ENCODE measurements at places on chromosomes 12 and 14.

DNA sequence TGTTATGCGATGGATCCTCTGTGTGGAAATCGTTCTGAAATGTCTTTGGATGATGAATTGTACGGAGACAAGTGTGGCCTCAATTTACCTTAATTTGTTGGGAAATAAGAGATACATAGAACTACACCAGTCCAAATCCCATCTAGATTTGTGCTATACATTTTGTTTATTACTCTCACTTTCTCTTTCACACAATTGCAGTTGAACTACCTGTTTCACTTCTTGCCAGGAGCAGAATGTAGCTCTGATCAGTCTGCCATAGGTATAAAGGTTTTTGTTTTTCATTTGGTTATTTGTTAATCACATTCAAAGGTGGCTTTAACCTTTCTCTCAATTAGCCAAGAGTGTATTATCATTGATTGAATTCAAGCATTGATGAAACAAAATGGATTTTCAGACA is 268.2 kb downstream of the SNAPC1 start:
- DNase-seq: no peak

DNA sequence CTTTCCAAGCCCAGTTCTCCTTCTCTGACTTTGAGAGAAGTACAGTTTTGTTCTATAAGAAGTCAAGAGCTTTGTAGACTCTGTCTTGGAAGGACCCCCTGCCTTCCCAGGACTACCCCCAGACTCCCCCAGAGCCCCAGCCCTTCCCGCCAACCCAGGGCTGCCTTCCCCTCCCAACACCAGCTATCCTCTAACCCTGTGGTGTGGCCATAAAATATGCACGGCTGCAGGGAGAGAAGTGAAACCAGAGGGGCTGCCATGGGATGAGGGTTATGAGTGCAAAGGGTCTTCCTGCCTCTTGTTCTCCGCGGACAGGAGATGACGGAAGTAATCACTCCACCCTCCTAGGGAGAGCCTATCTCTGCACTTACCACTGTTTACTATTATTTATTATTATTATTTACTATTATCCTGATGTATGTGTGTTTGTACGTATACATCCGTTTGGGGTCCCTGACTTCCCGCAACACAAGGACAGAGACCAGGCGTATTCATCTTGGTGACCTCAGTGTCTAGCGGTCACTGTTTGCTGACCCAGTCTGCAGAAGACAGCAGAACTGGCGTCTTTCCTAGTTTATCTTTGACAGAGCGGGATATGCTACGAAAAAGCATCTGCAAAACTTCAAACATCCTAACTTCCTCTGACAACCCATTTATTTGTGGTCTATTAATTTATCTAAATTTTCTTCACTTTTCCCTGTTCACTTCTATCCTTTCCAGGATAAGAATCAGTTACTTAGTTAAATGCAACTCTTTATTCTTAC is 3.5 kb upstream of the SCNN1A start:
- DNase-seq: no peak

DNA sequence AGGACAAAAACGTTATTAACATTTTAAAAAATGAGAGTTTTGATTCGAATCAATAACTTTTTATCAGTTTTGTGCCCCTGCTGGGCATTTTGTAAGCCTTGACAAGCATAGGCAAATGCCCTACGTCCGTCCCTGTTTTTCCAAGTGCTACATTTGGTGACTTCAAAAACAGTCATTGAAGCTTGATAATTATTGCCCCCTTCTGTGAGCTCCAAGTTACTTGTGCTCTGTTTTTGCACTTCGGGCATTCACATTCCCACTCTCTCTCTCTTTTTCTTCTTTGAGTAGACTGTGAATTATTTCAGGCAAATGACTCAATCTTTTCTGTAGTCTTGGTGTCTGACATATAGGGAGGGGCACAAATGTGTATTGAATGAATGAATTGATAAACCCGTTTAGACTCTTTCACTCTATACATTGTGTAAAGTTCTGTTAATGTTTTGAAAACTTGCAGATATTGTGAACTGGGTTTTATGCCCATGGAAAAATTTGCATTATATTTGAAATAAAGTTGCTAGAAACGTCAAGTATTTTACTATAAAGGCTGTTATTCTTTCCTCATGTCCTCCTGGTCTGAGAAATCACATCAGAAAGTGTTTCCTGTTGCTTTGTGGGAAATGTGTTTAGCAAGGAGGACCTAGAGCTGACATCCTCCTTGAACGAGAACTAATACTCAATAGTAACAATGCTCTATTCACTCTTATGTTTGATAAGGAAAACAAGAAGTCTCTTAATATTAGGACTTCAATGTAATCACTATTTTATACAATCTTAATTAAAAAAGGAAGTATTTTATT is 1.4 kb downstream of the APAF1 start:
- DNase-seq: no peak

DNA sequence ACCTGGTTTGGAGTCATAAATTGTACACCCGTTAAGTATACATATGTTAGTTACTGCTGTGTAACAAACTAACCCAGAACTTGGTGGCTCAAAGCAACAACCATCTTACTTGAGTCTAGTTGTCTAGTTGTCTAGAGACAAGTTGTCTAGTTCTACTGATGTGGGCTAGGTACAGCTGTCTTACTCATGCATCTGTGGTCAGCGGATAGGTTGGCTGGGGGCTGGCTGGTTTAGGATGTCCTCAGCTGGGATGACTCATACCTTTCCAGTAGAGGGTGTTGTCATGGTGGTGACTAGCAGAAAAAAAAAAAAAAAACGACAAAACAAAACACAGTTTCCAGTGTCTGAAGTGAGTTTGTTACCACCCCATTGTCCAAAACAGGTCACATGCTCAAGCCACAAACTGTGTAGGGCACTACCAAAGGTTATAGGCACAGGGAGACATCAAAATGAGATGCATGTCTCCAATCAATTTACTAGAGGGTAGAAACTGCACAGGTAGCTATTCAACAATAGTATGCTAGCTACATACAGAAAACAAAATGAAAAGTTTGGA is 680.3 kb downstream of the MED13L start:
- DNase-seq: no peak

DNA sequence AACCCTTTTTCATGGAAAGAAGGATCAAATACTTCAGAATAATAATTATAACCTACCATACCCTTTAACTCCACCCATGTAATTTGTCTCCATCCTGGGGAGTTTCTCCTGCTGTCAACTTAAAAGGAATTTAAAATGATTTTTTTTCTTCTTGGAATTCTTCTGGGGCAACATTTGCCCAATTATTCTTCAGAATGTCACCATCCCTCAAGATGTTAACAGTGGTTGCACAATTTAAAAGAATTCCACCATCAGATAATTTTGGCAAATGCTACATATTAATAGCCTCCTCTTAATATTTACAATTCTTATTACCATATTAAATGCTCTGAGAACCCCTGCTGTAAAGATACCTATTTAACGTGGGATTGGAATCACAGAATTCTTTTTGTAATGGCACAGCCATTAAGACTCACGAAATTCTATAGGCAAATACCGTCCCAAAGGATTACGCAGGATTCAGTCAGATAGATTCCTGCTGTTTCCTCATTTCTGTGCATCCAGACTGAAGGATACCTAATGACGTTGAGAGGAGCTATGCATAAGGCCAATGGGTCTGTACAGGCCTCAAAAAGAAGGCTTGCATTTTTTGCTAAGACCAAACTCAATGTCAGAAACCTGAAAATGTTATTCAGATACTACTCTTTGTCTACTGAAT is 177.5 kb downstream of the DAD1 start:
- DNase-seq: no peak

DNA sequence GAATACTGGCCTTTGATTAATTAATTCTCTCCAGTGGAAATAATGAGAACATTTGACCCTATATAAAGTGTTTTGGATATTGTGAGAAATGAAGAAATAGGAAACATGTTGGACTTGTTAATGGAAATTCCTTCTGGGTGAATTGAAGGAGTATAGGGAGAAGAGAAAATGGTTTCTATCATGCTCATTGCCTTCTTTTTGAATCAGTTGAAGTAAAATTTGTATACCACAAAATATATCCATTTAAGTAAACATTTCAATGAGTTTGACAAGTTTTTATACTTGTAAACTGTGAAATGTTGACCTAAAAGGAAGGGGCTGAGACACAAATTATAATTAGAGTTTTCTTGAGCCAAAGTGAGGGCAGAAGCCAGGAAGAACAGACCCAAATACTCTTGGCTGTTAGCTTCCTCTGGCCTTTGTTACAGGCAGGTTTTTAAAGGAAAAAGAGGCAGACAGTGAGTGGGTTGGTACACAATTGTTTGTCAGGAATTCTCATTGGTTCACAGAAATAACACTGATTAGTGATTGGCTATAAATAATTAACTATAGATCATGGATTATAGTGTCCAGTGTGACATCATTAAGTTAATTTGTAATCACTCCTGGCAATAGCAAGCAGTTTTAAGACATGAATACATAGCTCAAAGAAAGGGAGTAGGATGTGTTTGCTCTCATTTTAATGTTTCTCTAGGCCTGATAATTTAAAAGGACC is 826 bp downstream of the ZNF705A start:
- no peak for DNase-seq

DNA sequence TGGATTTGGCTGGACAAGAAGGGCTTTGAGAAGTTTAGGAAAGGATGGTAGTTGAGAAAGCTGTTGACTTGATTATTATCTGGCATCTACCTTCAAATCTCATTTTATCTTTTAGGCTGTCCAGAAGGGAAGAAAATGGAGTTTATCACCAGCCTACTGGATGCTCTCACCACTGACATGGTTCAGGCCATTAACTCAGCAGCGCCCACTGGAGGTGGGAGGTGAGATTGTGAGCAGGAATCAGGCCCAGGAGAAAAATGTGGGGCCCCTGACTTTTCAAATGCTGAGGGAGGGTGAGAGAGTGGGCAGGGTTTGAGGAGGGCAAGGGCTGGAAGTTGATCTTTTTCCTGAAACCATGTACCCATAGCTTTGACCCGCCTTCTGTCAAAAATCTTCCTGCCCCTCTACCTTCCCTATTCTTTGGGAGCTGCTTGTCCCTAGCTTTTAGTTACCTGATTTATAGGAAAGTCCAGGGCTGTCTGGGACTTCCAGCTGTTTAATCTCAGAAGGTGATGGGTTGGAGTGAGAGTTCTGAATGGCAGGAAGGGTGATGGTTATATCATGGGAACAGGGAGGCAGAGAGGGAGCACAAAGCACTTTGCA is 134.2 kb downstream of the SMOC1 start:
- DNase-seq: peak; percentile 11

- DNase-seq: no peak
Observed at GRCh38 chr12:57072661-57073060, 5.9 kb downstream of the NEMP1 start.

- DNase-seq: no peak
Observed at GRCh38 chr14:103329401-103330347, 4.4 kb upstream of the EIF5 start.
